Right kidney (tissue), 9 donors: ENCODE measurements at places on chromosomes 5 and 9.

DNA sequence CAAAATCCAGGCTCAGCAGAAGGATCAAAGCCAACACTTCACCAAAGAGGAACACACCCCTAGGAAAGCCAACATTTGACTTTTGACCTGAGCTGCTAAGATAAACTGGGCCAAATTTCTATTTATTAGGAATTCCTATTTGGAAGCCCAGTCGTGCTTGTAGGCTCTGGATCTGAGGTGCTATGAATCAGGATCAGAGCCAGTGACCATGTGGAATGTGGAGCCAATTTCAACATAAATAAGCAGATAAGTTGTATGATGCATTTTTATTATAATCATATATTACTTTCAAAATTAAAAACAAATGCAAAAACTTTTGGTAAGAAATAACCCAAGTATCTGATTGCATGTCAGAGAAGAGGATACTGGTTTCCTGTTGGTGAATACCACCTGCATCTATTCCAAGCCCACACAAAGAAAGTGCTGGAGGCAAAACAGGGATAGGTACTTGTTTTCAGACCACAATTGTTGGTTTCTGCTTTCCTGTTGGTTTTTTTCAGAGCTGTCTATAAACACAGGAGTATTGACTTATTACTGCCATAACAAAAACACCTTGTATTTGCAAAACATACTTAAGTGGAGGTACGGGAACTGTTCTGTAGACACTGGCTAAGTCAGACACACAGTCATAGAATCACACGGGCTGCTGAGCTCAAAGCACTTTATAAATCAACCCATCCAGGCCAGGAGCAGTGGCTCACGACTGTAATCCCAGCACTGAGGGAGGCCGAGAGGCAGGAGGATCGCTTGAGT lies 52.8 kb downstream of the ARL15 start:
- no peak for DNase-seq

DNA sequence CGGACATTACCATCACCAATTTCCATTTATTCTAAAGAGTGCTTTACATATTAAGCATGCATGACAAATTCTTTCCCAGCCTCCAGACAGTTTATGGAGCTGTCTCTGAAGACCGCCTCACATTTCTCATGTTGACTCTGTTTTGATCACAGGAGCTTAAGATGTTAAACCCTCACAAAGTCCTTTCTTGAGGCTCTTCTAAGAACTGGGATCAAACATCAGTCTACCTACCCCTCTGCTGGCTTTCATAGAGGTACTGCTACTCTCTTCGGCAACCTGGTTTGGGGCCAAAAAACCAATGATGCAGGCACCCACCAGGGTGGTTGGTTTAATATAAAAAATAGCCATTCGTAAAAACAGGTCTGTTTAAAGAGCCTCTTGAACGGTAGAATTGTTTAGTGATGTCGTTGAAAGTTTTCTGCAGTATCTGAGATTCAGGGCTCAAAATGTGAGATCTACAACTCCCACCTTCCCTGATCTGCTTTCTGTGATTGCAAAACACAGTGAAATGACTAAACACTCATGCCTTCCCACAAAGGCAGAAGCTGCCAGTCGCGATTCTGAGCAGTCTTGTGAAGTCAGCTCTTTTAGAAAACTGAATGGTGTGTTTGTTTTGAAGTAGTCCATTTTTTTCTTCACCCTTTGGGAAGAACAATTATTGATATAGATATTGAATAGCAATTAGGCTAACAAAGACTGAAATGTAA lies 3.5 kb downstream of the RXFP3 start:
- no peak for DNase-seq

- no peak for DNase-seq
Observed at GRCh38 chr5:95786821-95787418, 35.6 kb downstream of the GLRX start.

DNA sequence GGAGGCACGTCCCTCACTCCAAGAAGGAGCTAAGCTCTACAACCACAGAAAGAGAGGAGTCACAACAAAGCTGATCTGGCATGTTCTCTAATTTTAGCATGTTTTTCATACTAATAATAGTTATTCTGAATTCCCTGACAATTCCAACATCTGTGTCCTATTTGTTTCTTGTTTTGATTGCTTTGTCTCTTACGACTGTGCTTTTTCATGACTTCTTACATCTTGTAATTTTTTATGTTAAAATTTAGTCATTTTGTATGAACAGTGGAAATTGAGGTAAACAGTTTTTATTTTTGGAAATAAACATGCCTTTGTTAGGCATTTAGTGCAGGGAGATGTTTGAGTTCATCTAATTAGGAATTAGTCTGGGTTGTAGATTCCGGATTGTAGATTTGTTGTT lies 668.1 kb upstream of the EDIL3 start:
- DNase-seq: no peak

- peak; percentile 90 for DNase-seq
Observed at GRCh38 chr5:31193591-31194467, at the start of gene CDH6. TSS of gene CDH6 (plus strand) at chr5:31193686. CDS start at chr5:31267474, 73,788 bp downstream.

GRCh38 chr9:31153250-31153840 lies 1231.1 kb upstream of the ACO1 start:
- DNase-seq: no peak

DNA sequence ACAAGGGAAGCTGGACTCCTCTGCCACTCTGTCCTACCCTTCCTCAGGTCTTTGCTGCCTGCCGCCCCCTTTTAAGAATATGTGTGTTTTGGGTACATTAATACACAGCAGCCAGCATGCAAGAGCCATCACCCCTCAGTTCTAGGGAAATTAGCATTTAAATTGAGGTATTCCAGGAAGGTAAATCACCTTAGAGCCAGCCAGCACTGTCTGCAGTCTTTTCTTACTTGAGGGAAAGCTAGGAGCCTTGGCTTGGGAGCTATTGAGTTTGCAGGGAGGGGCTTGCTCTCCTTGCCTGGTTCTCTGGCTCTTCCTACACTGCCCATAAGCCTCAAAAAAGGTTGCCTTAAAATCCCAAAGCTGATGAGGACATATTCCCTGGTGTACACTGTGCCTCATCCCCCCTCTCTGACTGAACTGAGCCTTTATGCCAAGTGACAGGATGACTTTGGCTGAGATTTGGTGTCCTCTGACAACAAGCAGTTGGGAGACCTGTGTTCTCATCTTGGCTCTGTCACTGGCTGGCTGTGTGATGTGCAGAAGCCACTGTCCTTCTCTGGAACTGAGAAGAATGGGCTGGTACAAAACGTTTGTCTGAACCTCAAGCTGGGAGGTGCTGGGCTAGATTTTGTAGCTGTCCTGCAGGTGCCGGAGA lies 54.1 kb downstream of the TRIM32 start:
- no peak for DNase-seq

DNA sequence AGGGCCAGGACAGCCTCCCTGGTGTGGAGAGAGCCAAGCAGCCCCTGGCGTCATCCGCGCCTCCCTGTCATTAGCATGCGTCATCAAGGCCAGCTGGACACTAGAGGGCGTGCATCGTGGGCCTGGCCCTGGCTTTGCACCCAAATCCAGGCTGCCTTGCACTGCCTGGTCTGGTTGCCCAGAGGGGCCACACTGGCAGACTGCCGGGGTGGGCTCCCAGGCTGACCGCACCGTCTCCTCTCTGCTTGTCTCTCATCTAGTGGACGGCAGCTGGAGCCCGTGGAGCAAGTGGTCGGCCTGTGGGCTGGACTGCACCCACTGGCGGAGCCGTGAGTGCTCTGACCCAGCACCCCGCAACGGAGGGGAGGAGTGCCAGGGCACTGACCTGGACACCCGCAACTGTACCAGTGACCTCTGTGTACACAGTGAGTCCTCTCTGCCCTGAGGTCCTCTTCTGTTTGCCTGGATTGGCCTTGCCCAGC lies 29.0 kb downstream of the HK3 start:
- DNase-seq: no peak

DNA sequence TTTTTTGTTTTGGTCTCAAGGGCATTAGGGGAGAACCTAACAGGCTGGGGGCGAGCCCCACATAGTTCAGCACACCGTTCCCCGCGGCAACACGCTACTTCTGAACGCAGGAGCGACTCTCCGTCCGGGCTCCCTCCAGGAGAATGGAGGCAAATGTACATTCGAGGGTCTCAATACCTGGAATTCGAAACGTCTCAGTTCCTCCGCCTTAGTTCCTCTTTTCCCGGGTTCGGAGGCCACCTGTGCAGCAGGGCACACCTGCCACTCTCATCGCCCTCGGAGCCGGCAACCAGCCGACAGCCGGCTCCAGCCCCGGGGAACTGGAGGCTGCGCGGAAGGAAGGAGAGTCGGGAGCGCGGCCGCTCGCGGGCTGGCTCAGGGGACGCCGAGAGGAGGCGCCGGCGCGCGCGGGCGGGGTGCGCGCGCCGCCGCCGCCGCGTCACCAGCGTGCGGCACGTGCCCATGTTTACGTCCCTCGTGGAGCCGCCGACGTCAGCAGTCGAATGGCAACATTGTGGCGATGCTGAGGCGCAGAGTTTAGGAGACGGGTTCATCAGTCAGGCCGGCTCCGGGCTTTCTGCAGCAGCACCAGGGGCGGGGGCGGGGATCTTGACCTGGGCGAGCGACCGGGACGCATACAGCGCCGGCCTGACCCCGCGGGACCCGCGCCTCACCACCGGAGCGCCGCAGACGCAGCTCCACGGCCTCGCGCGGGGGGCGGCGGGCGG lies at the start of gene JMY:
JMY (plus strand) TSS at position 498 of the 728 bp plus-strand sequence. CDS start 520 bp downstream, outside the sequence.
- peak; percentile 97 for DNase-seq
